HEK293T (cell line): ENCODE measurements at places on chromosomes 16 and 17.

DNA sequence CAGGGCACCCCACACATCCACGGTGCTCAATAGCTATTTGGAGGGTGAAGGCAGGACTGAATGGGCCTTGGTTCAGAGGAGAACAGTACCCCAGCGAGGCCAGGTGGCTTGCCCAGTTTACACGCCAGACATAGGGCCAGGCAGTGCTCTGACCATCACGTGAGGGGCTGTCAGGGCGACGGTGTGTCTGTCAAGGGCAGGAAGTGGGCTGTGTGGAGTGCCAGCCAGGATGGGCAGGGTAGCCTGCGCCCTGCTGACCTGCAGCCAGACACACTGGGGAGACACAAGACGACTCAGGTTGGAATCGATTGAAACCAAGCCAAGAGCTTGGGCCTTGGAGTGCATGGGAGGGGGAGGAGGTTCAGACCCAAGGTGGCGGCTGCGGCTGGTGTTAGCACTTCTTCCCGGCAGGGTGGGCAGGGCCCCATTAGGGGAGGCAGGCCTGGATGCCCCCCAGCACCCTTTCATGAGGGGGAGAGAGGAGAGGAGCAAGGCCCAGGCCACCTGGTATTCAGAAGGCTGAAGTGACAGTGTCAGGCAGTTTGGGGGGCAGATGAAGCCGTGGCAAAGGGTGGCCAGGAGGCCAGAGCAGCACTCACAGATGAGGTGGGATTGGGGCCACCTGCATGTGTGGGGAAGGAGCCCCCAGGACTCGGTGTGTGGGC is 68.2 kb downstream of the SREBF1 start:
- DNase-seq = no peak

GRCh38 chr17:5000237-5000639 is 2.5 kb downstream of the KIF1C start:
- no peak for DNase-seq

GRCh38 chr16:82756283-82756599 is 129.5 kb downstream of the CDH13 start:
- DNase-seq = no peak

DNA sequence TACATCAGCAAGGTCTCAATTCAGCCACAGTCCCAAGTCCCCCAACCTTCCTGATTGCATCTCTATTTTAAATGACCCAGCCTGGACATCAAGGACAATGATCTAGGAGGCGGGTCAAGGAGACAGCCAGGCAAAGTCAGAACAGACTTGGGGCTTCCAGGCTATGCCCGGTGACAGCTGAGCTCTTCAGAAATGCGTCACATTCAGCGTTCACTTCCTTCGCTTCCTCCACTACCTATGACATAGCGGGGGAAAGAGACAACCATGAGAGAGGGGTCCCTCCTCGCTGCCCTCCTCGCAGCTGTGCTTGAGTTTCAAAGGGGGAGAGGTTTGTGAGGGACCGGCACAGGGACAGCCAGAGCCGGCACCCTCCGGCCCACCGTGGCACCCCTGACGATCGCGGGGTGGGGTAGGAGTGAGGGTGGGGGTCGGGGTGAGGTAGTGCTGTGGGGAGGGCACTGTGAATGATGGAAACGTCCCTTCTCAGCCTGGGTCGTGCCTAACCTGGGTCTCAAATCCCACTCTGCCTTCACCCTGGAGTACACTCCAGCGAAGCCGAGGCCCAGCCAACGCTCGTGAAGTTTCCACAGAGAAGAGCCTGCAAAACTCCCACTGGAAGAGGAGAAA is 12.3 kb upstream of the LGALS3BP start:
- DNase-seq = no peak

GRCh38 chr17:29968271-29968670 is 26.8 kb downstream of the EFCAB5 start:
- DNase-seq = no peak

DNA sequence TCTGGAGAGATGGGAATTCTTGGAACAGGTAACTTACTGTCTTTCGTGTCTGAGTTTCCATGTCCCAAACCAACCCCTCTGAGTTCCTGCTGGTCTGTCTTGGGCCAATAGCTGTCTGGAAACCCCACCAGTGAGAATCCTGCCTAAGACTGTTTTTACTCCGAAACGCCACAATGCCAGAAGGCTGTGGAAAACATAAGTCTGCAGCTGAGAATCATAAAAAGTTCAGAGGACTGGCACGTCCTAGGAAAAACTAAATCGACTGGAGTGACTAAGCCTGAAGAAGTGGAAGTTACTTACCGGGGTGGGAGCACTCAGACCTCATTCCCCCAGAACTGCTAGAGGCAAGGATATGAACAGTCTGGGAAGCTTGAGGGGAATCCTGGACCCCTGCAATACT is 13.3 kb downstream of the LRRC75A start:
- DNase-seq = no peak

DNA sequence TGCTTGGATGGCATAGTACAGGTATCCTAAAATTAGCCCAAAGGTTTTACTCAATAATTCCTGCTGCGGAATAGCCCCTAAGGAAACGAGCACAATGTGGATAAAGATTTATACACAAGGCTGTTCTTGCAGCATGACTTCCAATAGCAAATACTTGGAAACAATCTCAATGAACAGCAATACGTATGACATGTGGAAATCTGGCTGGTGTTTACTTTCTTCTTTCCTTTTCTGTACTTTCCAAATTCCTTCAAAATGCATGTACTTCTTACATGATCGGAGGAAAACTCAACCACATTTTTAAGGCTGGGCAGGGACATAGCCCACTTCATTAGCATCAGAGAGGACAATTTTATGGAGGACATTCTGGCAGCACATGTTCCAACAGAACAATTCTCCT is 86.6 kb downstream of the C16orf95 start:
- no peak for DNase-seq

GRCh38 chr16:61831351-61831917 is 204.8 kb downstream of the CDH8 start:
- no peak for DNase-seq

GRCh38 chr17:59858167-59858816 is 34.5 kb downstream of the TUBD1 start:
- DNase-seq = no peak

DNA sequence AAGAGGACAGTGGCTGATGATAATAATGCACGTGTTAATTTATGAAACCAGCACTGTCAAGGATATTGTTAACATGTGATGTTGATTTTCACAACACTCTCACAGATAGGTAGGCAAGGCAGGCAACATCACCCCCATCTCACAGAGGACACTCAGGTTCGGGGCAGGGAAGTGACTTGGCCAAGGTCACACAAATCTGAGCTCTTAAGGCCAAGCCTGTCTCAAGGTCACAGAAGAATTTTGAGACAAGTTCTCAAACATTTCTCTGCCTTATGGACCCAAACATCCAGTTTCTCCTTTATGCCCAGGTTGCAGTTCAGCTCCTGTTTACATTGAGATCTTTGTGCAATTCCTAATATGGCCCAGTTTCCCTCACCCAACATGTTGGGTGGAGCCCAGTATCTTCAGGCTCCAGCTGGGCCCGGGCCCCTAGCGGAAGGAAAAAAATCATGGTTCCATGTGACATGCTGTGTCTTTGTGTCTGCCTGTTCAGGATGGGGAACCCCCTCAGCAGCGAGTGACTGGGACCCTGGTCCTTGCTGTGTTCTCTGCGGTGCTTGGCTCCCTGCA is 1.3 kb downstream of the SLC2A4 start:
- no peak for DNase-seq

DNA sequence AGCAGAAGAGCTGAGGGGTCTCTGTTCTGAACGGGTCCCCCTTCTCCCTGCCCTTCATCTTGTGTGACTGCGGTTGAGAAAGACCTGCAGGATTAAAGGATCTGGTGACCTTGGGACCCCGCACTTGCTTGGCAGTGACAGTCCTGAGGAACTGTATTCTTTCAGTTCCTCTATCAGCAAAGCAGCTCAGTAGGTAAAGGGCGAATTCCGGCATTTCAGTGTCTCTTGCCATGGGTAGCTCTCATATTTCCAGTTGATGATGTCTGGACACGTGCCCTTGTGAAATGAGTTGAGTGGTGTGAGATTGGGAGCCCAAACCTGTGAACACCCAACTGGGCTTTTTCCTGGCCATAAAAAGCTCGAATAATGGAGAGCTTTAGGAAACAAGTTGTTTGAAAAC is 135.7 kb downstream of the PRKCA start:
- no peak for DNase-seq
